Activated T-cell treated with anti-CD3 and anti-CD28 coated beads for 48 hours (primary cell): ENCODE measurements at places on chromosomes 1 and 21.

- no peak for DNase-seq
Observed at GRCh38 chr1:177589166-177589565, 380.7 kb downstream of the SEC16B start.

GRCh38 chr1:966135-966703, at the start of gene PLEKHN1:
TSS of gene PLEKHN1 (plus strand) at chr1:966482. CDS start at chr1:966532, 50 bp downstream.
- peak; percentile 27 for DNase-seq

GRCh38 chr1:17721444-17721843, 33.7 kb upstream of the ACTL8 start:
- DNase-seq: no peak

GRCh38 chr1:41629571-41629970, 145.1 kb upstream of the EDN2 start:
- no peak for DNase-seq

DNA sequence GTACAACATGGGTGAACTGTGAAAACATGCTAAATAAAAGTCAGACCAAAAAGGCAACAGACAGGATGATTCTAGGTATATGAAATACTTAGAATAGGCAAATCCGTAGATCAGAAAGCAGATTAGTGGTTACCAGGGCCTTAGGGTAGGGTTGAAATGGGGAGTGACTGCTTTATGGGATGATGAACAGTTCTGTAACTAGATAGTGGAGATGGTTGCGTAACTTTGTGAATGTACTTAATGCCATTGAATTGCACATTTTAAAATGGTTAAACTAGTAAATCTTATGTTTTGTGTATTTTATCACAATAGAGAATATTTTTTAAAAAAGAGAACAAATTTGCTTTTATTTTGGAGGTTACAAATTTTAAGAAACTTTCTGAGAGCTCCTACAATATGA, 17.4 kb downstream of the ZNF326 start:
- DNase-seq: no peak

DNA sequence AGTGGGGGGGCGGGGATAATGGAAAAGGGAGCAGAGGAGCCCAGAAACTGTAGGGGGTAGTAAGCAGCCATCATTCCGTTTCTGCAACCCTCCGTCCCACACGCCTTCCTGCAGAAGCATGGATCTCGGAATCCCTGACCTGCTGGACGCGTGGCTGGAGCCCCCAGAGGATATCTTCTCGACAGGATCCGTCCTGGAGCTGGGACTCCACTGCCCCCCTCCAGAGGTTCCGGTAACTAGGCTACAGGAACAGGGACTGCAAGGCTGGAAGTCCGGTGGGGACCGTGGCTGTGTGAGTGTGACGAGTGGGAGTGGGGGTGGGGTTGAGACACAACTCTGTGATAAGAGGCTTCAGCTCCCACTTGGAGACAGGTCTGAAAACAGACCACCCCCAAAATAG, 706 bp downstream of the CREB3L4 start:
- DNase-seq: no peak

GRCh38 chr1:203281033-203281432, 24.3 kb upstream of the BTG2 start:
- DNase-seq: no peak

DNA sequence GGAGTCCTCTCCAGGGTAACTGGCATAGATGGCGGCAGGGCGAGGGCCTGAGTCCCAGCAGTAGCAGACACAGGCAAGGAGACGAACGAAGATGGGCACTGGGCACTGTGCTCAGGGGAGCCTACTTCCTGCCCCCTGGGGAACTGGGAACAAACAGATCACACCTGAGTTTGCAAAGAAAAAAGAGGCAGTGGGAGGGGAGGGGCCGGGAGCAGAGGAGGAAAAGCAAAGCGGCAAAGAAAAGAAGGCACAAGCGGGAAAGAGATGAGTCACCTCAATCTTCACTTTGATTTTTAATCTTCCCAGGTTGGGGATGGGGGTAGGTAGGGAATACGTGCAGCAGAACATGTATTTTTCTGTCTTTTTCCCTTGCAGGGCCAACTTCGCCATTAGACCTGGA, 44.0 kb downstream of the ZSCAN20 start:
- DNase-seq: no peak

GRCh38 chr1:65006806-65007205, 40.5 kb upstream of the JAK1 start:
- no peak for DNase-seq

- no peak for DNase-seq
Observed at GRCh38 chr1:152901631-152902030, 6.7 kb upstream of the IVL start.

DNA sequence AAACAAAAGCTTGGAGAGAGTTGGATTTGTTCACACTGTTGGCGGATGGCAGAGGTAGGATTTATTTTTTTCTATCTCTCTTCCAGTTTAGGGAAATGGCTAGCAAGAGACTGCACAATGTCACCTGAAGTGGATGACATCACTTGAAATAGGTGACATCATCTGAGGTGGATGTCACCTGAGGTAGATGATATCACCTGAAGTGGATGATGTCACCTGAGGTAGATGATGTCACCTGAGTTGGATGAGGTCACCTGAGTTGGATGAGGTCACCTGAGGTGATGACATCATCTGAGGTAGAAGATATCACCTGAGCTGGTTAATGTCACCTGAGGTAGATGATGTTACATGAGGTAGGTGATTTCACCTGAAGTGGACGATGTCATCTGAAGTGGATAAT, 413.4 kb downstream of the DSCAM start:
- DNase-seq: no peak

GRCh38 chr21:24076179-24076578, 1531.1 kb downstream of the MRPL39 start:
- no peak for DNase-seq

DNA sequence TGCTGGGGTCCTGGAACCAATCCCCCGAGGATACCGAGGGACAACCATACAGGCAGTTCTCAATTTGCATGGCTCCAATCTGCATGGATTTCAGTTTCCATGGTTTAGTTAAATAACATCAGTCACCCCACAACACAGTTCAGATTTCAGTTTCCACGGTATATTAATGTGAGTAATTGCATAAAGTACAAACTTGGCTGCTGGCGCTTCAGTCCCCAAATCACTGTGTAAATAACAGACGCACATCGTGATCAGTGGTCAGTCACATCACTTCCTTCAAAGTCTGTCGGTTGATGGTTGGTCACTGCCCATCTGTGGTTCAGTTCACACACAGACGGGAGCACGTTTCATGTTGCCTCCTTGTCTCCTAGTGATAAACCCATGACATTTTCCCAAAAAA, 66.4 kb upstream of the LPGAT1 start:
- no peak for DNase-seq

DNA sequence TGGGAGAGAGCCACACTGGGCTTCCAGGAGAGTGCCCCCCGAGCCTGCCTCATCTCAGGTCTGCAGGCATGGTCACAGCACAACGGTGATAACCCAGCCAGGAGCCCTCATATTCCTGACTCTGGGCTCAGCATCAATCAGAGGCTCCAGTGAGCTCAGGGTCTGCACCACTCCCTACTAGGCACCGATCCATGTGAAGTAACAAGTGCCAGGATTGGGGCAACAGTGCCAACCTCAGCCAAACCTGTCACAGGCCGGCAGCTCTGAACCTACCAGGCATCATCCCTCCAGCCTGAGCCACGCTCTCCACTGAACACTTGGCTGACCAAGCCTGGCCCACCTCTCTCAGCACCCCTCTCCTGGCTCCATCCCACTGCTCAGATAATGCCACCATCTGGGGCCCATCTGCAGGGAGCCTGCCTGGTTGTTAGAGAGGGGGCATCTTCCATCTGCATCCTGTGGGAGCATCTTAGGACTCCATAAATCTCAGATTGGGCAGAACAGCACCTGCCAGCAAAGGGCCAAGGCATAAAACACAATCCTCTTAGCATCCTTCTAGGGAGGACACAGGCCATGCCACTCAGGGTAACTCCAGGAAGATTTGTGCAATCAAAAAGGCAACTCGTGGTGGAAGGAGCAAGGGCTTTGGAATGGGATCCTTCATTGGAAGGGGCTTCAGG, 213.7 kb upstream of the CSF3R start:
- no peak for DNase-seq

DNA sequence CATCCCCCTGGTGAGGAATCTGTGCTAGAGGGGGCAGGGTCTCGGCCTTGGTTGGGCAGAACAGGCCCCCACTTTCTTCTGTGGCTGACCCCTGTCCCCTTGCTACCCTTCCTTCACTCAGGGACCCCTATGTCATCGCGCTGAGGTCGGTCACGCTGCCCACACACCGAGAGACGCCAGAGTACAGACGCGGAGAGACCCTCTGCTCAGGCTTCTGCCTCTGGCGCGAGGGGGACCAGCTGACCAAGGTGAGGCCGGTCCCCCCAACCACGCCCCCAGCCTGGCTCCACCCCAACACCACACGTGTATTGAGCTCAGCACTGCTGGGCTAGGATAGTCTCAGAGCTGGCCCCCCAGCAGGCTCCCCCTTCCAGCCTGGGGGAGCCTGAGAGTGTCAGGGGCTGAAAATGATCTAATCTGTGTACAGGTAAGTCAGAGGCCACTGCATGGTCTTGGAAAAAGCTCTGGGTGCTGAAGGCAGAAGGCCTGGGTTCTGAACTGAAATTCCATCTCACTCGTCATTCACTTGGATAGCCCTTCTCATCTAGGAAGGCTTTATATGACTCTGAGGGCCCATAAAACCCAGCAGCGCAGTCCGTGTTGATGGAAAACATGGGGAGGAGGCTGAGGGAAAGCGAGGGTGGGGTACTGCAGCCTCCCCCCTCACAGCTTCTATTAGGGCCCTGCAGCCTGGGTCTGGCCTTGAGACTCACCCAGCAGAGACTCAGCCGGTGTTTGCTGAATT, 15.3 kb downstream of the FAM151A start:
- no peak for DNase-seq

GRCh38 chr1:1374589-1374928, 448 bp downstream of the AURKAIP1 start:
- no peak for DNase-seq

DNA sequence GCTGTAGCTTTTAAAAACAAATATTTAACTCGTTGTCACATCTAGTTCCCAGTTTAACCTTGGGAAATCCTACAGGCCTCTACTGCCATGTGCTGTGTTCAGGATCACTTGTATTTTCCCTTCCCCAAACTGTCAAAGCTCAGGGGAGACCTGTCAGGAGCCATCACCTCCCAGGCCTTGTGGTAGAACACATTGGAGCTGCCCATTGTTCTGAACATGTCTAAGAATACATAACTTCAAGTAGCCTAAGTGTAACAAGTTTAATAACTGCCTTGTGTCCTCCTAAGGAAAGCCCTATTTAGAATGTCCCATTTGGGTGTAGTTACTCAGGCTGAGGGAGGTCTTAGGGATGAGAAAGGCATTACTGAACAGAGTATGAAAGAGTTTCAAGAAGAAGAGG, 28.6 kb upstream of the PIGC start:
- DNase-seq: no peak

GRCh38 chr1:29515170-29515955, 279.0 kb downstream of the PTPRU start:
- DNase-seq: no peak

- DNase-seq: no peak
Observed at GRCh38 chr1:162218975-162219374, 149.5 kb downstream of the NOS1AP start.

DNA sequence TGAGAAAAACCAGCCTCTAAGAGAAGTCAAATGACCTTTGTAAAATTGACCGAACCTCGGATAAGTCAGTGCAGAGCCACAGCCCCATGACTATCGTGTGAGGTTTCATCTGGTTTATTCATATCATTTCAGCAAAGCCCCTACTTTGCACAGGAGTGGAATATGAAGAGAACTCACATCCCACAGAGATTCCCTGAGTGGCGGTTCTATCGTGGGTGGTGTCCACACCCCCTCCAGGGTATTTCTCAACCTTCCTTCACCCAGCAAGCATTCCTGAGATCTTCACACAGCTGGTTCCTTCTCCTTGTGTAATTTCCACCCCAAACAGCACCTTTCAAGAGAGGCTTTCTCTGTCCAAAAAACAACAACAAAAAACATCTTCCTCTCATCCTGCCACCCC, 47.5 kb downstream of the EVA1C start:
- DNase-seq: no peak

GRCh38 chr1:42743317-42744147, 3.5 kb upstream of the CLDN19 start:
- no peak for DNase-seq

DNA sequence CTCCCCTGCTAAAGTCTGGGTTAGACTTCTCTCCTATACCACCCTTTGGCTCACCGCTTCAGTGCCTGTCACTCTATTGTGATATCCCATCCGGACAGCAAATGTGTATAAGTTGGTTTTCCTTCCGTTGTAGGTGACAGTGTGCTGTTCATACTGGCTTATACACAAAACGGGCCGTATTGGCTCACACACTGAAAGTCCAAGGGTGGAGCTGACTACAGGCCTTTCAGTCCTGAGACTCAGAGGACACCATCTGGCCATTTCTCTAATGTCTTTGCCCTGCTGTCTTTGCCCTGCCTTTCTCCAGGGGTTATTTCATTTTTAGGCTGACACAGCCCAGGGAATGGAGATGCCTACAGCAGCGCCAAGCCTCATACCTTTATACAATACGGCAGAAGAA, 90.7 kb downstream of the URB2 start:
- no peak for DNase-seq

DNA sequence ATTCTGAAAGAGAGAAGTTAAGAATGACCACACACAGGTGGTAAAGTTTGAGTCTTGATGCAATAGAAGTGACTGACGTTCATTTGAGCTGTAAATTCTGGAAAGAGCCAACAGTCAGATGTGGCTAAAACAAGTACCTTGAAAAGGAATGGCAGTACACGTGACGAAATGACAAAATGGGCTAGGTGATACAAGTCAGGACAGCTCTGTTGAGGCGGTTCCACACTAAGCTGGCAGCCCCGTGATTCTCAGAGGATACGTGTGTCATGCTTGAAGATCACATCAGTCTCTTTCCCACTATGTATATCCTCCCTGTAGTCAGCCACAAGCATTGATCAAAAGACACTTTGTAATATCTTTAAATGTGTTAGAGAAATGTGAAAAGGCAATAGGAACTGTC, 881.3 kb upstream of the ADGRL2 start:
- DNase-seq: no peak

GRCh38 chr1:213247038-213247437, 196.0 kb downstream of the RPS6KC1 start:
- DNase-seq: no peak

GRCh38 chr1:181482521-181483284, 614 bp upstream of the CACNA1E start:
- peak; percentile 54 for DNase-seq

- no peak for DNase-seq
Observed at GRCh38 chr1:19484798-19485361, 459 bp downstream of the CAPZB start.

- DNase-seq: no peak
Observed at GRCh38 chr1:30920827-30921226, 12.3 kb upstream of the SDC3 start.
